ENCODE measurements at places on chromosomes 4 and X.

DNA sequence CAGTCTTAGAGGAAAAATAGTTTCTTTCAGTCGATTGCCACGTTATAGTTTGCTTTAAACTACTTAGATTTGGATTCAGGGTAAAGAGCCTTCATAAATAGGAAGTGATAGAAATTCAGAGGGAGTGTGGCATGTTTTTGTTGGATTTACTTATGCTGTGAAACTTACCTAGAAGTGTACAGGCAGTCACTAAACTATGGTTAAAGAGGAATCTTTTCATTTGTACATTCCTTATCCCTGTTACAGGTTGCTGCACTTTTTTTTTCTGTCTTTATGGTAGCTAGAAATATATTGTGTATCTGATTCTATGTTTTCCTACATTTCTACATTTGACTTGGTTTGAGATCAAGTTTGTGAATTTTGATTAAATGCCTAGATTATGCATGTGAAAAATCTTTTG lies 19.1 kb downstream of the WWC2 start:
- DNase-seq = no peak

- no peak for DNase-seq
Measured at GRCh38 chr4:75844151-75844662, 58.0 kb downstream of the PPEF2 start.

DNA sequence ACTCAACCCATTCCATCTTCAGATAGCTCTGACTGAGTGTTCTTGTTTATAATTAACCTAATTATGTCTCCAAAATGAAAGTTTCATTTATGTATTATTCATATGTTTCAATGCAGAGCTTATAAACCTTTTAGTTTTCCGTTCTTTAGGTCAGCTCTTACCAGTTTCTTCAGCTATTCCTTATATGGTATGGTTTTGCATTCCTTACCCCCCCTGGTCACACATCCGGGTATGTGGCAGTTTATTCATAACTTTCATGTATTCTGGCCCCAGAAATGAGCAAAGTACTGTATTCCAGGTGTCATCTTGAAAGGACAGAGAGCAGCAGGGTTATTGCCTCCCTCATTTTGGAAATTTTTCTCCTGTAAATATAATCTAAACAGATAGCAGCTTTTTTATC lies 16.8 kb upstream of the IGSF1 start:
- DNase-seq = no peak

GRCh38 chrX:114365065-114365834 lies 218.6 kb upstream of the HTR2C start:
- no peak for DNase-seq

- no peak for DNase-seq
Measured at GRCh38 chr4:147289181-147289580, 191.7 kb upstream of the EDNRA start.

GRCh38 chr4:41535911-41536371 lies 2.0 kb upstream of the LIMCH1 start:
- no peak for DNase-seq

Measured in NCI-H2081 (cell line).